ENCODE measurements at places on chromosomes 4 and X.

DNA sequence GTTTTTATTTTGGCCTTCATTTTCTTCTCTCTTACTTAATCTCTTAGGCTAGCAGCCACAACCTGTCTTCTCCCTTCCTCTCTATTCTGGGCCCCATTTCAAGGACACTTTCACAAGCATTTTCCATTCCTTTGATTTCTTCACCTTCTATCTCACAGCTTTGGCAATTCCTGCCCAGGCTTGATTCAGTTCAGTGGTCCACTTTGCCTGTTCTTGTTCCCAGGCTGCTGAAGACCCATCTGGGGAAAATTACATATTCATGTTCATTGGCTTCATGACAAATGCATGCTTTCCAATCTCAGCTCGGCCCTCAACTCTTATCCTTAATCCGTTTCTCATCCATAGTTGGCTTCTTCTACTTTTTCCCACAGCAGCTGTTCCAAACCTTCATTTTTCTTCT is 38.7 kb upstream of the LPAR4 start:
- DNase-seq, result no peak

DNA sequence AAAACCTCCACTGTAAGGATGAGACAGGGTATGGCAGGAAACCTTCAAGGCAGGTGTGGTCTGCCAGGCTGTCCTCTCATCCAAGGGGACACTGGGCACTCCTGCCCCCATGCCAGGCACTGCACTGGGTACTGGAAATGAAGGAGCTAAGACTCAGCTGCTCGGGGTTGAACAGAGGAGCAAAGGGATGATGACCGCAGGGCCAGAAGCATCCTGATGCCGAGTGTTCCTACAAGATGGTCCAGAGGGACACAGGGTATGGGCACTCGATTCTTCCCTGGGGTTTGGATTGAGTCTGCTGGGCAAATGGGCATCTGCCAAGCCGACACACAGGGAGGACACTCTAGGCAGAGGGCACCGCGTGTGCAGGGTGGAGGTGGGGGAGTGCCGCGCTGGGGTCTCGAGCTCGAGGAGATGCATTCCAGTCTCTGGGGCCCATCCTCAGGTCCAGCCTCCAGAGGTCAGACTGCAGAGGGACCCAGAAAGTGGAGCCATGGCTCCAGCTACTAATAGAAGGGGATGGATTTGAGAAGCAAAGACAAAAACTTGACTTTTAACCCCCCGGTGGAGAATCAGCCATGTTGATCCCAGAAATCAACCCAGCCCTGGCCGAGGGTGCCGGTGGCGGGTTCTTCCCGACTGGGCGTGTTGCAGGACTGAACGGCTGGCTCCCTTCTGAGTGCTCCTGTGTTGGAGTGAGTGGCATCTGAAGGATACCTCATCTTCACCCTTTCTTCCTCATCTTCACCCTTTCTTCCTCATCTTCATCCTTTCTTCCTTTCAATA is 247.0 kb downstream of the AFAP1 start:
- DNase-seq, result no peak

- DNase-seq, result no peak
Measured at GRCh38 chr4:56607926-56608325, 73.2 kb downstream of the HOPX start.

GRCh38 chrX:151790481-151791160 is 56.1 kb downstream of the CNGA2 start:
- no peak for DNase-seq

GRCh38 chr4:121270389-121270788 is 106.3 kb upstream of the TNIP3 start:
- DNase-seq, result no peak

DNA sequence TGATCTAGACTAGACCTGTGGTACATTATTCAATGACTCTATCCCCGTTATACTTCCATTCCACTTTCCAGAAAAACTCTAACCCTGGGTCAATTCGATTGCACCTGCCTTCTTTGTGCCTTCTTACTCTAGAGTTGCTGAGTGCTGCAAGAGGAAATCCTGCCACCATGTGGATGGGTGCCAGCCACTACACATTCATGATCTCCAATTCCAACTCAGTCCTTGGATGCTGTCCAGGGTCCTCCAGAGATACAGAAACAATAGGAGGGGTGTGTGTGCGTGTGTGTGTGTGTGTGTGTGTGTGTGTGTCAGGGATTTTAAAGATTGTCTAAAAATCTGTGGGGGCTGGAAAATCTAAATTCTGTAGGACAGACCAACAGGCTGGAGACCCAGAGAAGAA is 42.9 kb upstream of the INTS6L start:
- peak; percentile 59 for DNase-seq

GRCh38 chr4:39036172-39036571 is 4.0 kb upstream of the TMEM156 start:
- no peak for DNase-seq

GRCh38 chr4:144356941-144357381 is 216.4 kb upstream of the GYPA start:
- no peak for DNase-seq

DNA sequence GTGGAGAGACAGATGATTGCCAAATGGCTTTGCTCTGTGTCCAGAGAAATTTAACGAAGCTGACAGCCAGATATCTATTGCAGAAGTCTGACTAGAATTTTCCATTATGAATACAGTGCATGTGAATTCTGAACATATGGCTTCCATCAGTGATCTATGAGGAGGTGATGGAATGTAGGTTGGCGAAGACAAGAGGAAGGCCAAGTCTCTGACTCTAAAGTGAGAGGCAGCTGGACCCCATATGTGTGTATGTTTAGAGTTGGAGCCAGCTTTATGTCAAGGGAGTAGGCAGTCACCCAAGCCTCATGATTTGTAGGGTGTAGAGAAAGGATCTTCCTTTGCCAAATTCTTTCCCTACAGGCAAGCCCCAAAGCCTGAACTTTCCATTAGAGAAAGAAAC is 76.2 kb upstream of the TEX13D start:
- DNase-seq, result no peak

DNA sequence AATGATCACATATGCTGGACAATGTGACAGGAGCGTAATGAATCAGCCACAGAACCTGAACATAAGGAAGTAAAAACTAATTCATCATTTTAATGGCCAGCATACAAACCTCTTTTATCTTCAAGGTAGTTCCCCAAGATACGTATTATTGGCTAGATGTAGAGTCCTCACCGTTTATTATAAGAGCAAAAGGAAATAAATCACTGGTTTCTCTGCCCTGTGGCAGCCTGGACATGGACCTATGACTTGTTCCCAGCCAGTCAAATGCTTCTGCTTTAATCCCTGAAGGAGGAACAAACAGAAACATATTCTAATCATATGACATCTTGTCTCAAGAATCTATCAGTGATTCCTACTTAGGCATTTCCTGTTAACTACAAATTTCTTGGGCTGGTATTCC is 86.8 kb upstream of the FAM241A start:
- no peak for DNase-seq

DNA sequence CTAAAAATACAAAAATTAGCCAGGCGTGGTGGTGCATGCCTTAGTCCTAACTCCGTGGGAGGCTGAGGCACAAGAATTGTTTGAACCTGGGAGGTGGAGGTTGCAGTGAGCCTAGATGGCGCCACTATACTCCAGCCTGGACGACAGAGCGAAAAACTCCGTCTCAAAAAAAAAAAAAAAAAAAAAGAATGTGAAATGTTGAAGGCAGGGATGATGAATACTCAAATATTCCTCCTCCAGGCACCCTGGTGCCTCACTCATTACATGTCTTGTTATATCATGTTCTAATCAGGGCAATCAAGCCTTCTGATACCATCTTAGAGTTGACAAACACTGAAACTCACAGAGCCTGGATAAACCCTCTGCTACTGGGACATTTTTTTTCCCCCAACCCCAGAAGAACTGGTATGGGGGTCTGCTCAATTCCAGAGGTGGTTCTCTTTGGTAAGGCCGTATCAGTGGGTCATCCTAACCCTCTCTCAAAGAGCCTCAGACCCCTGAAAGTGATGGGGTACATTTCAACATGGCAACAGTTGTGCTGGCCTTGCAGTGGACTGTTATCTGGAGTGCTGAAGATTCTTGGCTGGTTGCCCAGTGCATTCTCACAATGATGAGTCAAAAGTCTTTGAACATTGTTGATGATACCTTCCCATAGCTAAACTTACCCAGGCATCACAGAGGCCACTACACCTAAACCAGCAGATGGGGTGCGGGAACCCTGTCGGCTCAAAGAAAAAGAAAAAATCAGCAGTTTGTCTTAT is 2.4 kb upstream of the SH3KBP1 start:
- peak; percentile 84 for DNase-seq

- no peak for DNase-seq
Measured at GRCh38 chr4:39606747-39607146, 31.9 kb downstream of the SMIM14 start.

- no peak for DNase-seq
Measured at GRCh38 chr4:148445071-148445859, 3.1 kb upstream of the NR3C2 start.
